ENCODE measurements at places on chromosomes 1 and 21. TPM values are rescaled to one million over a fixed set of nuclear protein-coding genes. Genes with fewer than 3 reads are reported as not detected.

DNA sequence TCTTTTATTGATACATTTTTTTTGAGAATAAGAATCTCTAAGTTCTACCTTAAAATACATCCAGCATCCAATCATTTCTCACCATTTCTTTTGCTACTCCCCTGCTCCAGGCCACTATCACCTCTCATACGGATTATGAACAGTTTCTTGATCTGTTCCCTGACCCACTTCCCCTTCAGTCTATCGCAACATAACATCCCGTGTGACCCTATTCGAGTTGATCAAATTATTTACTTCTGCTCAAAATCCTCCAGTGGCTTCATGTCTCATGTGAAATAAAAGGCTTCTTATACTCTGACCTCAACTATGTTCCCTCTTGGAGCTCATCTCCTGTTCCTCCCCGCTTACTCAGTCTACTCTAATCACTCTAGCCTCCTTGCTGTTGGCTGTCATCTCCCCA lies 5.2 kb downstream of the ALG14 start:
- no peak for DNase-seq

DNA sequence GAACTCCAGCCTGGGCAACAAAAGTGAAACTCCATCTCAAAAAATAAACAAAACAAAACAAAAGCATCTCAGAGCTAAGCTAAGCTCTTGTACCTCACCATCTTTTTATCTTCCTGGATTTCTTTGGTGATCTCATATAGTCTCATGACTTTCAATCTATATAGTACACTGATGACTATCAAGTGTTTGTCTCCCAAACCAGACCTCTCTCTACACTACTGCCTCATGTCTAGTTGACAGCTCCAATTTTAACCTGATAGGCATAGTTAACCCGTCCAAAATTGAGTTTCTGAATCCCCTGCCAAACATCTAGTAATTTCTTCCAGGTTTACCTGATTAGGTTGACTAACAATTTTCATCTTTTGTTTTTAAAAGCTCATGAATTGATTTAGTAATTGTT lies 151.7 kb downstream of the COP1 start:
- DNase-seq = no peak

The RIPK4 gene
- total RNA-seq = 4.5 TPM

DNA sequence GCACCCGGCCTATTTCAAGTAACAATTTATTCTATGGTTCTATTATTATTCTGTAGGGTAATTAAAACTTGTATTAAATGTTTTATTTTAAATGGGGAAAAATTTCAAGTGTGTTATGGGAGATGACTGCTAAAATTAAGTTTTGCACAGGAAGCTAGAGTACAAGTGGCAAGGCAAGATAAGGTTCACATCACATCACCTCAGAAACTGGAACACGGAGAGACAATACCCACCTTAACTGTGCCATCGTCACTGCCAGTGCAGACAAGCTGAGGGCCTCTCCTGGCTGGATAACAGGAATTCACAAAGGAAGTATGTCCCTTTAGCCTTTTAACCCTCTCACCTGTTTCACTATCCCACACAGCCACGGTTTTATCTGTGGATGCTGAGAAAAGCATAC lies 7.6 kb downstream of the SNRNP40 start:
- DNase-seq = no peak

The TFAP2E gene
- 0.61 TPM for total RNA-seq

The SERTAD4 gene
- 3.2 TPM for total RNA-seq

DNA sequence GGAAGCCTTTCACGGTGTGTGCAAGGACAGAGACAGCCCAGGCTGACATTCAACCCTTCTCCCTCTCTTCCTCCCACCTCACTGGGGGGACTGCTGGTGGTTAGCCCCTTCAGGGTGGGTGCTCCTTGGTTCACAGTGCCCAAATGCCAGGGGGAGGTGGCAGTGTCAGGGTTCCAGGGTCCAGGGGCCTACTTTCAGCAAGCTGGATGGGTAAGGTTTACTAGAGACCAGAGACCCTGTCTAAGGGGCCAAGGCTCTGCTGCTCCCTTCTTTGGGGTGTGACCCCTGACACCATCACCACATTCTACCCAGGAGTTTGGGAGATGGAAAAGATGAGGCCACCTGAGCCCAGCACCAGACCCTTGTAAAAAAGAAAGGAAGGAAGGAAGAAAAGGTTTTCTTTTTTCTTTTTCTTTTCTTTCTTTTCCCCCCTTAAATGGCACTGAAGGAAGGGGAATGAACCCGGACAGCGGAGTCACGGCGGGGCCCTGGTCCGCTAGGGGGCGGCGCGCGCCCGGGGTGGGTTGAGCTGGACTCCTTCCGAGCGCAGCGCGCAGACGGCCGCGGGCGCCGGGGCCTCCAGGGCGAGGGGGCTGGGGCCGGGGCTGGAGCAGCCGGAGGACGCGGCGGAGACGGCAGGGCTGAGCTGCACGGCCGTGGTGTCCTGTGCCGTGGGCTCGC lies 18.8 kb downstream of the KNCN start:
- DNase-seq = peak; percentile 87

The ST6GALNAC3 gene
- 19.0 TPM for total RNA-seq

DNA sequence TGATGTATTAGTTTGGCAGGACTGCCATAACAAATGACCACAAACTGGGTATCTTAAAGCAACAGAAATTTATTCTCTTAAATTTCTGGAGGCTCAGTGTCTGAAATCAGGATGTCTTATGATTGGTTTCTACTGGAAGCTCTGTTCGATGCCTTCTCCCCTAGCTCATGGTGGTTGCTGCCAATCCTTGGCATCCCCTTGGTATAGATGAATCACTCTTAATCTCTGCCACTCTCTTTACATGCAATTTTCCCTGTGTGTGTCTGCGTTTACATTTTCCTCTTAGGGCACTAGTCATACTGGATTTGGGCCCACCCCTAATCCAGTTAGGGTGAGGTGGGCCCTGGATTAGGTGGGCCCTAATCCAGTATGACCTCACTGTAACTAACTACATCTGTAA lies 54.7 kb upstream of the MPC2 start:
- no peak for DNase-seq

The LCE3D gene
- total RNA-seq = not detected

- DNase-seq = no peak
Observed at GRCh38 chr21:28801906-28802305, 190.8 kb downstream of the LTN1 start.

- DNase-seq = no peak
Observed at GRCh38 chr1:172966844-172967540, 83.7 kb downstream of the TNFSF18 start.

- no peak for DNase-seq
Observed at GRCh38 chr1:76786222-76786621, 81.1 kb upstream of the ST6GALNAC5 start.

The AGO1 gene
- 73.7 TPM for total RNA-seq

DNA sequence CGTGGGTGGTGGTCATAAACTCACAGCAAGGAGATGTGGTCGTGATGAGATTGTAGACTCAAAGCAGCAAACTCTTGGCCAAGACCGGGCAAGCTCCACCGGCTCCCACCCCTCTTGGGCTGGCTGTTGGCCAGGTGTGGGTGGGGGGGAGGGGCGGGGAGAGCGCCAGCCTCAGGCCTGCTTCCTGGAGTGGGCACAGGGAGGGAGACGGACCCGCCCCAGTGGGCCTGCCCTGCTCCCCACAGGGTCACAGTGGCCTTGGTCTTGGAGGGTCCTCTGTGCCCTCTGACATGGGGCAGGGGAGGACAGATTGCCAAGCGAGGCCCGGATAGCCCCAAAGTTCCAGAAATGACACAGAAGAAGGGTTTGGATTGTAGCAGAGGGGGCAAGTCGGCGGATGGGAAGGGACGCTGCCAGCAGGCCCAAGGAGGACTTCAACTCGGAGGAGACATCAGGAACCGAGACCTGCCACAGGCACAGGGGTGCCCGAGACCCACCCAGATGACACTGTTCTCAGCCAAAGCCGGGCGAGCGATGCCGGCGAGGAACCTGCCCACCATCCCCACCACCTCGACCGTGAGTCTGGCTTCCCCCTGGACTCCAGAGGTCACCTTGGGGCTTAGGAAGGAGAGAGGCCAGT lies 85.4 kb upstream of the ACTRT2 start:
- no peak for DNase-seq

- no peak for DNase-seq
Observed at GRCh38 chr1:8017495-8018197, 8.5 kb downstream of the ERRFI1 start.

The FCN3 gene
- not detected for total RNA-seq

DNA sequence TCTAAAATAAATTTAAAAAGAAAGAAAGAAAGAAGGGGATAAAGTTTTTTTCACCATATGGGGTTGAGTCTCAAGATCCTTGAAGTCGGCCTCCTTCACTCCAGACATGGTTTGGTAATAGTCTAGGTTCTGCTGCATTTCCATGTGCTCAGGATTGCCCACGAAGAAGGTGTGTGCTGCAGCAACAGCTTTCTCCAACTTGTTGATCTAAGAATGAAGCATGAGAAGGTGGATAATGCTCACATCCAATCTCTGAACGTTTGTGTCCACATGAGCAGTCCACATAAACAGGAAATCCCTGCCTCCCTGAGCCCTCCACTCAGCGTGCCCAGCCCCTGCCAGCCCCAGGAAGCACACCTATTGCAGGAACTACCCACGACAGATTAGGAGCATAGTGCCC lies 4.6 kb downstream of the P3H1 start:
- no peak for DNase-seq

DNA sequence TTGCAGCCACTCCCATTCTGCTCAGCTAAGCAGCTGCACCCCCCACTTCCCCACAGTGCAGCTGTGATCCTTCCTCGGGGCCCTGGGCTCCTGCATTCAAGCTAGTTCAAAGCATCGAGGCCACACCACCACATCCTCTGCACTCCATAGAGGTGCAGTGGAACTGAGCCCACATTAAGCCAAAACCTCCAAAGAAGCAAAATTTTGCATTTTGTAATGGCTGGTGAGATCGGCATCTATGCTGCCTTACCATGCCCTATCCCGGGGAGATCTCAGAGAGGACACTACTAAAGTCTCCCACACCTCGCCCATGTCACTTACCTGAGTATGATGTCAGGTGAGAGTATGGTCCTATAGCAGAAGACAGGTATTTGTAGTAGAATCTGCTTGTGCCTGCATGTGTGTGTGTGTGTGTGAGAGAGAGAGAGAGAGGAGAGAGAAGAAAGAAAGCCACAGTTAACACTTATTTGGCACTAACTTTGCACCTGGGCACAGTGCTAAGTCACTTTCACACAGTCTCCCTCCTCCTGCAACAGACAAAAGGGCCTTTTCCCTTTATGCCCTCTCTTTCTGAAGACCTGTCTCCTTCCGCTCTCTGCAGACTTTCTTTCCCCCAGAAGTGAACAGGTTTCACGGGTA lies 89.8 kb downstream of the KIF14 start:
- no peak for DNase-seq

DNA sequence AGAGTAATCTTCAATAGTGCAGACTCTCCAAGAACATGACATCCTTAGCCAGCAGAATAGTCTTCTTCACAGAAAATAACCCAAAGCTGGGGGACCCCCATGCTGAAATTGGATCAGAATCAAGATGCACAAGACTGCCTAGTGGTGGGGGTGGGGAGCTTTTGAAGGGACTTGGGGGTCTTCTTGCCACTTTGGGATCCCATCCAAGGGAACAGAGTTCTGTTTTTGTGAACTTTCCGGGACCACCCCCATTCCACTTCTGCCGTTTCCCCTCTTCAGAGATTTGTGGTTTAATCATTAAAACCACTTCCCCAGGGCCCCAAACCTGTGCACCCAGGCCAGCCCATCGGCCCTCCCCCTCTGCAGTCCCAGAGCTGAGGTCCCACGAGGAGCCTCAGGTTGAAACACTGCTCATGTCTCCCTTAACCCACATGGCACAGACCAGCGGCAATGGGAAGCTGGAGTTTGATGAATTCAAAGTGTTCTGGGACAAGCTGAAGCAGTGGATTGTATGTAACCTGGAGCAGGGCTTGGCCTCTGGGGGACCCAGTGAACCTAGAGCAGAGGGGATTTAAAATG lies 44.9 kb downstream of the CAPN9 start:
- no peak for DNase-seq

DNA sequence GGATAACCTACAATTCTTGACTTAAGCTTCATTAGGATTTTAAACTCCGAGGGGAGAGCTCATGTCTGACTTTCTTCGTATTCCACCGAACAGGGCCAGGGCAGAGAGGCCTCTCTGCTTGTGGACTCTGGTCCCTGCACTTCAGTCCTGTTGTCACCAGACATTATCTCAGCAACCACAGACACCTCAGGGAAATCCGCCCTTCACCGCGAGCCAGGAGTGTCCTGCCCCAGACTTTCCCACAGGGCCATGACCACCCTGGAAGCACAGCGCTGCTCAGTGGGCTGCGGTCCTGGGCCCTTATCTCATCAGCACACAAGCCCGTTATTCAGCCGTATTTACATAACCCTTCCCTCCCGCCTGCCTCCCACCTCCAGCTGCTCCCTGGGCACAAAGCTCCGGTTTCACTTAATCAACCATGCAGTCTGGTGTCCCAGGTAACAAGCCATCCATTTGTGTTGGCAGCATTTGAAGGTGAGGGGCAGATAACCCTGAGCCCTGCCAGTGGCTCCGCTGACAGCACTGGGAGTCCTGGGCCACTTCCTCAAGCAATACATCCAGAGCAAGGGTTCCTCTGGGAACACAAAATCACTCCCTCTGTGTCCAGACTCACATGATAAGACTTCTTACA lies 122.8 kb upstream of the RAB4A start:
- DNase-seq = peak; percentile 15

GRCh38 chr1:102751111-102751510 lies 357.2 kb downstream of the COL11A1 start:
- DNase-seq = no peak

GRCh38 chr1:156502391-156502893 lies 1.9 kb upstream of the MEF2D start:
- DNase-seq = no peak

DNA sequence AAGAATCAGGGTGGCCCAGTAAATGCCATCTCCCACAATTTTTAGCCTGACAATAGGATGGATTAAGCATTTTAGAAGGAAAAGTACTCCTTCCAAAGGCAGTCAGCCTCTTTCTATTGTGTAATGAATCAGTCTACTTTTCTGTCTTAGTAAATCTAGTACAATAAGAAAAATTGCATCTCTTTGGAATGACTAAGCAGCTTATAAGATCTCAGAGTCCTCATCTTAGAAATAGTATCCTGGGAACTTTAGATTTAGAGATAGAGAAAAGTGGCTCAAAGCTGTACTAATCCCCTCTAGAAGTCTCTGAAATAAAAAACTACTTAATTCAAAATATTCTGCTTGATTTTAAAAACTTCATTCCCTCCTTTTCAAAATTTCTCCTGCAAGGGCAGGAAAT lies 81.4 kb downstream of the SLC44A5 start:
- no peak for DNase-seq

DNA sequence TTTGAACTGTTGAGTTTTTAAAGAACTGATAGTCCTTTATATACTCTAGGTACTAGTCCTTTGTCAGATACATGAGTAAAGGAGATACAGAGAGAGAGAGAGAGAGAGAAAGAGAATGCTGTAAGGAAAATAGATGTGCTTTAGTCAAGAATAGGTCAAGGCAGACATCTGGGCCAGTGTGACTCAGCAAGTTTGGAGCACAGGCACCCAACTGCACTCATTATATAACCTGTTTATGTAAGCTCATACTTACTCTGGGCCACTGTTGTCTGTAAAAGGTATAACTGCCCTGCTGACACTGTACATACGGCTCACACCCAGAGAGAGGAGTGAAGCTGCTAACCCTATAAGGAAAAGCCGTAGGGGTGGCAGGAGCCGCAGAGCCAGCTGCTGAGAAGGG lies 32.2 kb upstream of the AKT3 start:
- no peak for DNase-seq

GRCh38 chr1:72851597-72851996 lies 569.3 kb upstream of the NEGR1 start:
- no peak for DNase-seq

All from H1 (cell line).